ENCODE measurements at places on chromosomes 1 and 21. TPM values are rescaled to one million over a fixed set of nuclear protein-coding genes. Genes with fewer than 3 reads are reported as not detected.

- H3K4me3 ChIP-seq: no peak overlapping the region
- peaks cover 10% of the 10 kb centered on the region for H3K27me3 ChIP-seq
- H3K27ac ChIP-seq: no peak overlapping the region
- no peaks in the 10 kb centered on the region for H3K36me3 ChIP-seq
- DNase-seq: no peak
These were observed 91.1 kb upstream of the DISP3 start for GRCh38 chr1:11387829-11388228.

GRCh38 chr1:5720936-5721335 is 271.3 kb downstream of the NPHP4 start:
- peaks cover 25% of the 10 kb centered on the region for H3K27me3 ChIP-seq
- no peak overlapping the region for H3K4me3 ChIP-seq
- H3K27ac ChIP-seq: no peak overlapping the region
- no peaks in the 10 kb centered on the region for H3K36me3 ChIP-seq
- no peak for DNase-seq

GRCh38 chr1:57350610-57351009 is 73.2 kb downstream of the DAB1 start:
- H3K4me1 ChIP-seq: no peaks in the 10 kb centered on the region
- H3K27ac ChIP-seq: no peak overlapping the region
- no peak for DNase-seq
- H3K36me3 ChIP-seq: no peaks in the 10 kb centered on the region

- no peaks in the 10 kb centered on the region for H3K36me3 ChIP-seq
- no peak overlapping the region for H3K27ac ChIP-seq
- H3K27me3 ChIP-seq: no peaks in the 10 kb centered on the region
- no peaks in the 10 kb centered on the region for H3K4me1 ChIP-seq
- no peak overlapping the region for H3K4me3 ChIP-seq
These were observed 14.9 kb downstream of the TMEM51 start for GRCh38 chr1:15168479-15168878.

GRCh38 chr1:234532503-234532922 is 53.5 kb upstream of the TARBP1 start:
- H3K4me1 ChIP-seq: peaks cover 88% of the 10 kb centered on the region
- H3K4me3 ChIP-seq: peak overlapping the region; percentile 31
- DNase-seq: peak; percentile 46
- H3K36me3 ChIP-seq: no peaks in the 10 kb centered on the region
- peak overlapping the region; percentile 98 for H3K27ac ChIP-seq

DNA sequence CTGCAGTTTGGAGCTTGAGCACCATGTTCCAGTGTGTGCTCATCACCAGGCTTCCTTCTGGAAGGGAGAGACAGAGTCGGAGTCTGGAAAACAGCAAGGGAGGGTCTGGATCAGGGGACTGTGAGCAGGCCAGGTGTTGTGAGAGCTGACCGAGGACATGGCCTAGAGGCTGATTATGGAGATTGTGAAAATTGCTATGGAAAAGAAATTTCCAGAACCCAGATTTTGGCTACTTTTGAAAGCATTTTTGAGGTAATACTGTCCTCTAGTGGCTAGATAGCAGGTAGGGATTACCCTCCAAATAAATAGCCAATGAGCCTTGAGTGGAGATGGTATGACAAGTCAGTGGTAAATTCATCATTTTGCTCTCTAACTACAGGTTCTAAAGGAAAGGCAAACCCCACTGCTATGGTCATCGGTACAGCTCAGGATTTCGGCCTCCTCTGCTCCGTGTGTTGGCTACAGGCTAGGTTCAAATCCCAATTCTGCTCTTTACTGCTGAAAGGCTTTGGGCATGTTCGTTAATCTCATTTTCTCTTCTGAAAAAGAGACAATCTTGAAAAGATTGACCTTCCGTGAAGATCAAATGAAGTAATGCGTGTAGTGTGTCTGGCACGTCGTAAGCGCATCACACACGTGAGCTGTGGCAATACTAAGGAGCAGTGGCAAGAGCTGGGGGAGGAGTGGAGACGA is 1.0 kb upstream of the HAO2 start:
- no peak overlapping the region for H3K27ac ChIP-seq
- no peaks in the 10 kb centered on the region for H3K36me3 ChIP-seq
- no peak overlapping the region for H3K4me3 ChIP-seq
- DNase-seq: no peak

- H3K27ac ChIP-seq: no peak overlapping the region
- no peak overlapping the region for H3K4me3 ChIP-seq
- peaks cover 4% of the 10 kb centered on the region for H3K4me1 ChIP-seq
- no peaks in the 10 kb centered on the region for H3K36me3 ChIP-seq
- DNase-seq: no peak
- no peaks in the 10 kb centered on the region for H3K27me3 ChIP-seq
These were observed 53.0 kb downstream of the BCAR3 start for GRCh38 chr1:93628681-93629080.

DNA sequence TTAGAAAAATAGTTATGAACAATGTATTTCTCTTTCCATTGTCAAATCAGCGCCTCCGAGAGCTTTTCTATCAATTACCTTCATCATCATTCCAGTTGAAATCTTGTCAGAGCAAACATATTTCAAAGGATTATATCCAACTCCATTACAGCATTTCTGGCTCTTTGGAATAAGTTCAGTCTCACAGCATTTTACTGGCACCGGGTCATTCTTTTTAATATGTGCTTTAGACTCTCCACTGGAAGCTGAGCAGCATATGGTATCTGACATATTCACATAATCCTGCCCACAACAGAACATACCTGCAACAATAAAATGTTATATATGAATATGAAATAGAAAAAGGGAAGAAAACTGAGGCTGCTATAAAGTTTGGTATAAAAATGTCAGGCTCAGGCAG is 222.9 kb downstream of the KCTD3 start:
- H3K36me3 ChIP-seq: no peaks in the 10 kb centered on the region
- H3K4me1 ChIP-seq: no peaks in the 10 kb centered on the region
- no peak for DNase-seq
- H3K4me3 ChIP-seq: no peak overlapping the region
- no peak overlapping the region for H3K27ac ChIP-seq

- H3K27ac ChIP-seq: peak overlapping the region; percentile 96
- H3K4me3 ChIP-seq: peak overlapping the region; percentile 77
- peaks cover 12% of the 10 kb centered on the region for H3K4me1 ChIP-seq
- no peak for DNase-seq
- H3K27me3 ChIP-seq: no peaks in the 10 kb centered on the region
These were observed 1.3 kb upstream of the SLC16A1 start for GRCh38 chr1:112957133-112957812.

GRCh38 chr1:40985875-40986274 is 6.4 kb downstream of the CTPS1 start:
- peaks cover 7% of the 10 kb centered on the region for H3K4me1 ChIP-seq
- H3K27ac ChIP-seq: no peak overlapping the region
- H3K4me3 ChIP-seq: no peak overlapping the region
- H3K36me3 ChIP-seq: peaks cover 78% of the 10 kb centered on the region
- no peak for DNase-seq
- no peaks in the 10 kb centered on the region for H3K27me3 ChIP-seq

DNA sequence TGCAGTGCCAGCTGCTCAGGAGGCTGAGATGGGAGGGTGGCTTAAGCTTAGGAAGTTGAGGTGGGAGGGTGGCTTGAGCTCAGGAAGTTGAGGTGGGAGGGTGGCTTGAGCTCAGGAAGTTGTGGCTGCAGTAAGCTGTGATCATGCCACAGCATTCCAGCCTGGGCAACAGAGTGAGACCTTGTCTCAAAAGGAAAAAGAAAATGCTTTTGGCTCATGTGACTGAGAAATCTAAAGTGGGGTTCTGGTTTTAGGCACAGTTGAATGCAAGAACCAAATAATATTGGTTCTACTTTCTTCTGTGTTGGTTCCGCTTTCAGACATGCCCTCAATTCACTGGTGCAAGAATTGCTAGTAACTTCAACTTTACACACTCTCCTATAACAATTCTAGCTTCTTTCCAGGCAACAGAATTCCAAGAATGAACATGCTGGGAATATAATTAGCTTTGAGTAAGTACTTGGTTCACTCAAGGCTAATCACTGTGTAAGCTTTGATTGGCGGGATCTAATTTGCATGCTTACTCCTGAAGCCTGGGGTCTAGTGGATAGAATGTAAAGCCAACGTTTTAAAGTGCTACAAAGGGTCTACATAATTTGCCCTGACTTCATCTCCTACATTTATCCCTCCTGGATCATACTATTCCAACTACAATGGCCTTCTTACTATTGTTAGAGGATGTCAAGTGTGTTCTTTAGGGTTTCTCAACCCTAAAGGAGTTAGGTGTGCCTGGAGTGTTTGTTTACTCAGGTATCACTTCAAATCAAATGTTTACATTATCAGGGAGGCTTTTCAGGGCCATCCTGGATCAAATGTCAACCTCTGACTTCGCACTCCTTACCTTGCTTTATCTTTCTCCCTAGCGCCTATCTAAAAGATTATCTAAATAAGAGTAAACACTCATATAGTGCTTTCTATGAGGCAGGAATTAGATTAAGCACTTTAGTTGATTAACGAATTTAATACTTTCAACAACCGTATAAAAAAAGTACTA is 115.1 kb downstream of the SLC16A1 start:
- no peak overlapping the region for H3K27ac ChIP-seq
- no peak for DNase-seq
- H3K4me1 ChIP-seq: no peaks in the 10 kb centered on the region
- H3K4me3 ChIP-seq: no peak overlapping the region

DNA sequence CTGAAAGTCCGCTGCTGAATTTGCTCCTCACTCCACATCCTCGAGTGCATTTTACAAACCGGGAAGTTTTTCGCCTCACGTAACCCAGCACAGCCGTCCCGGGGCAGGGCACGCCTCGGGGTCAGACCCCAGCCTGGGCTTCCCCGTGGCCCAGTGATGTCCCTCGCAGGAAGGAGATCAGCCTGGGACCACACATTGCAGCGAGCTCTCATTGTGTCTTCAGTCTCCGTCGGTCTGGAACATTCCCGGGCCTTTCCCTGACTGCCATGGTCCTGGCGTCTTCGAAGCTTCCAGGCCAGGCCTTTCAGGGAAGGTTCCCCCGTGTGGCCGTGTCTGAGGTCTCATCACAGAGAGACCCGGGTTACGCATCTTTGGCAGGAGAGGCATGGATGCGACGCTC is 43.5 kb downstream of the MORN1 start:
- peak; percentile 35 for DNase-seq
- H3K36me3 ChIP-seq: no peaks in the 10 kb centered on the region
- H3K27me3 ChIP-seq: no peaks in the 10 kb centered on the region
- no peaks in the 10 kb centered on the region for H3K4me1 ChIP-seq

GRCh38 chr1:41919764-41920397 is 1.2 kb upstream of the HIVEP3 start:
- H3K27me3 ChIP-seq: no peaks in the 10 kb centered on the region
- peak overlapping the region; percentile 80 for H3K4me3 ChIP-seq
- H3K27ac ChIP-seq: peak overlapping the region; percentile 87
- peak; percentile 86 for DNase-seq

DNA sequence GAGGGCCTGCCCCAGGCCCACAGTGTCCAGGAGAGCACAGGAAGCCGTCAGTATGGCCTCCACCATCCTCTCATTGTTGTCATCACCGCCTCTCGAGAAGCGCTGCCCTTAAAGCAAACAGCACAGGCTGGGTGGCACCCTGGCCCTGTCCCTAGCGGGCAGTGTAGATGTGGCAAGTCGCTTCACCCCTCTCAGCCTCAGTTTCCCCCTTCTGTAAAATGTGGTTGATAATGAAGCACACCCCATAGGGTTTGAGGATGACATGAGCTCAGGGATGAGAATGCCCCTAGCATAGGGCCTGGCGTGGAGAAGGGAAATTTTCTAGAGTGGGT is 13.4 kb downstream of the PLA2G2F start:
- no peaks in the 10 kb centered on the region for H3K36me3 ChIP-seq
- H3K27me3 ChIP-seq: peaks cover 4% of the 10 kb centered on the region
- no peak overlapping the region for H3K4me3 ChIP-seq
- peaks cover 5% of the 10 kb centered on the region for H3K4me1 ChIP-seq
- peak overlapping the region; percentile 16 for H3K27ac ChIP-seq
- DNase-seq: no peak

- H3K27me3 ChIP-seq: no peaks in the 10 kb centered on the region
- H3K27ac ChIP-seq: peak overlapping the region; percentile 93
- peak; percentile 79 for DNase-seq
- no peaks in the 10 kb centered on the region for H3K36me3 ChIP-seq
- H3K4me3 ChIP-seq: no peak overlapping the region
These were observed 33.2 kb downstream of the RCSD1 start for GRCh38 chr1:167663002-167663772.

- H3K36me3 ChIP-seq: no peaks in the 10 kb centered on the region
- no peak overlapping the region for H3K27ac ChIP-seq
- no peaks in the 10 kb centered on the region for H3K27me3 ChIP-seq
- no peak for DNase-seq
- no peaks in the 10 kb centered on the region for H3K4me1 ChIP-seq
These were observed 117.2 kb downstream of the PCP4 start for GRCh38 chr21:39984286-39984991.

Gene S100A10
- polyA plus RNA-seq: 30.5 TPM

Gene SPTA1
- 0.14 TPM for polyA plus RNA-seq

Measured in psoas muscle (tissue), 8 donors.